Osteoblast (primary cell): ENCODE measurements at places on chromosomes 7 and 10. TPM values are rescaled to one million over a fixed set of nuclear protein-coding genes. Genes with fewer than 3 reads are reported as not detected.

PON3 gene
- 0.72 and 0.88 TPM in 2 replicates for total RNA-seq

PSMA2 gene
- total RNA-seq, result 50.3 and 59.2 TPM in 2 replicates

LBX1 gene
- not detected in 2 replicates for total RNA-seq

GOLGA7B gene
- total RNA-seq, result under 0.01 TPM in 1 of 2 replicates, not detected in the other

TFR2 gene
- total RNA-seq, result under 0.01 and 0.29 TPM in 2 replicates

PPRC1 gene
- total RNA-seq, result 14.1 and 17.7 TPM in 2 replicates

EFCAB10 gene
- total RNA-seq, result under 0.01 TPM in 1 of 2 replicates, not detected in the other

- no peak for DNase-seq
These were observed 41.6 kb downstream of the MRPS33 start for GRCh38 chr7:140972876-140973829.

GRCh38 chr7:50940621-50941020 lies 157.9 kb upstream of the GRB10 start:
- DNase-seq, result no peak

GRCh38 chr7:151076863-151077704 lies 3.5 kb downstream of the FASTK start:
- peak; percentile 90 for DNase-seq

GRCh38 chr7:78222001-78222751 lies 423.6 kb downstream of the PHTF2 start:
- DNase-seq, result peak; percentile 37

- no peak for DNase-seq
These were observed 206.5 kb upstream of the ZWINT start for GRCh38 chr10:56567580-56567979.

GRCh38 chr10:132655735-132656134 lies 118.1 kb downstream of the INPP5A start:
- DNase-seq, result peak; percentile 76

GRCh38 chr7:28708033-28708951 lies 249.8 kb downstream of the TRIL start:
- no peak for DNase-seq

- no peak for DNase-seq
These were observed 32.1 kb downstream of the FAS start for GRCh38 chr10:89022734-89023133.

DNA sequence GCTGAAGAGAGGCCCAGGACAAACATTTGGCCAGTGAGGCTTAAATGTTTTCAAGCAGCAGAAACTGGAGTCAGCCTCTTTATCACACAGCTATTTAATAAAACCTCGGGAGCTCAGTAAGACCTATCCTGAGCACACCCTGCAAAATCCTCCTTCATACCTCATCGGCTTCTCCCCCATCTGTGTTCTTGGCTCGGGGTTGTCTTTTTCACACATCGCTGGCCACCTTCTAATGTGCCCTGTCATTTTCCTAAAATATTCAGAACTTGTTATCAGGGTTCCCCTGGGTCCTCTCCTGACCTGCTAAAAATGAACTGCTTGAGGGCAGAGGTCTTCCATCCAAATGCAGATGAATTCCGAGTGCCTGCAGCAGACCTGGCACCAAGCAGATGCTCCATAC lies 310.3 kb upstream of the AKR1E2 start:
- no peak for DNase-seq

DNA sequence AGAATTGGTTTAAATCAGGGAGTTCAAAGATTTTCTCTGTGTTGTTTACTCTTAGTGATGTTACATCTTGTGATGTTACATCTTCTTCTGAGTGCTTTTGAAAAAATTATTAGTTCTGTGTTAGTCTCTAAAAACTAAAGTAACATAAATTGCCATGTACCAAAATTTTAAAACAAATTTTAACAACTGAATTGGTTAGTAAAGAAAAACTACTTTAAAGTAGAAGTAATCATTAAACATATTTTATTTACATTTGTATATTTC lies 5.2 kb upstream of the IGF2BP3 start:
- DNase-seq, result no peak

DNA sequence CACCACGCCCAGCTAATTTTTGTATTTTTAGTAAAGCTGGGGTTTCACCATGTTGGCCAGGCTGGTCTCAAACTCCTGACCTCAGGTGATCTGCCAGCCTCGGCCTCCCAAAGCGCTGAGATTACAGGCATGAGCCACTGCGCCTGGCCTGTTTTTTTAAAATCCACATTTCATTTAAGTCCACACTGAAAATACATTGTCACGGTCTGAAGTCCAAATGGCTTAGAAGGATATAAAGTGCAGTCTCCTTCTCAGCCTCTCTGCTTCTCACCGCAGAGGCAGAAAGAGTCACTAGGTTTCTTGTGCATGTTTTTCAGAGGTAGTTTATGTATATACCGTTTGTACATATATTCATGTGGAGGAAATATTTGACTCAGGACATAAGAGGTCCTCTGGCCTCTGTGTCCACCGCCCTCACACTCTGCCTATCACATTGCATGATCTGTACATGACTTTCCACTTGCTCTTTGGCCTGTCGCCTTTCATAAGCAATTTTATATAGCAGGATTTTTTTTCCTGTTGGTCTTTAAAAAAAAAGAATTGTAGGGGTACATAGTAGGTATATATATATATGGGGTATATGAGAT lies 42.9 kb downstream of the BLNK start:
- DNase-seq, result no peak

DNA sequence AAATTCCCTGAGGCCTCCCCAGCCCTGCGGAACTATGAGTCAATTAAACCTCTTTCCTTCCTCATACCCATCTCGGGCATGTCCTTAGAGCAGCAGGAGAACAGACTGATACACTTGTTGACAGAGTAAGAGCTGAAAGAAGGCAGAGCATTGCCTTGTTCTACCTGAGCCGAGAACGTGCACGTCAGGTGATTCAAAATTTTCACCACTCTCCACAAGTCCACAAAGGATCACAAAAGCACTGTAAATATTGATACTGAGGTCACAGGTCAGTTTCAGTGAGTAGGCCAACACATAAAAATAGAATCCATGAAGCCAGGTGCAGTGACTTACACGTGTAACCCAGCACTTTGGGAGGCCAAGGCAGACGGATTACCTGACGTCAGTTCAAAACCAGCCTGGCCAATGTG lies 27.8 kb downstream of the DCLRE1C start:
- DNase-seq, result no peak

GRCh38 chr7:1963575-1963974 lies 269.2 kb downstream of the MAD1L1 start:
- DNase-seq, result no peak

DNA sequence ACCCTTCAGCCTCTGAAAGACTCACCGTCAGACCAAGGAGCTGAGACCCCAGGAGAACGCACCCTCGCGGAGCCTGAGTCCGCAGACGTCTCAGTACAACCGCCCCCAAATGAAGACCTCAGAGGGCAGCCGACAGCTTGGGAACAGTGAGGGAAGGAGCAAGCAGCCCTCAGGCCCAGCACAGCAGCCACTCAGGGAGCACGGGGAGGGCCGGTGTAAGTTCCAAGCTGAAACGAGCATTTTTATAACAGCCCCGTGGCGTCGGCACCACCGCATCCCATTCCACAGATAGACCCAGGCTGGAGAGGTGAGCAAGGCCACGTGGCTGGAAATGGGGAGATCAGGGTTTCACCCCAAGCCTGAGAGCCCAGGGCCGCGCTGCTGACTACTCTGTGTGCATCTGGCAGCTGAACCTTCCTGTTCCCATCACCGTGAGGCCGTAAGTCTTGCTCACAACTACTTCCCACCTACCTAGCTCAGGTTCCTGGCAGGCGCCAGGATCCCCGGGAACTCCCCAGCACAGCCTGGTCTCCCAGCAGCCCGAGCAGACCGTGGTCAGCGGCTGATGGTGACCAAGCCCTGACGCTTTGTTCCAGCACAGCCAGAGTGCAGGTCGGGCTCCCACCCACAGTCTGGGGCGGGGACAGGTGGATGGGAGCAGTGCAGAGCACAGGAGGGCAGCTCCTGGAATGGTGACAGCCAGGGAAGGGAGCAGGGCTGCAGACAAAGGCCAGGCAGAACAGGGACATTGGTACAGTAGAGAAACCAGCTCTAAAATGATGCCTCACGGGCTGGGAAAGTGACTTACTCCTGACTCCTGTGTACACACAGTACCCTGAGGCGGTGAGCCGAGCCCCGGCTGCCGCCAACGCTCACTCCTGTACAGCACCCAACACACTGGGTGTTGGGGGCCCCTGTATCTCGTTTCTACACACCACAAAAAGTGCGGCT lies 6.1 kb upstream of the NOM1 start:
- peak; percentile 85 for DNase-seq

DNA sequence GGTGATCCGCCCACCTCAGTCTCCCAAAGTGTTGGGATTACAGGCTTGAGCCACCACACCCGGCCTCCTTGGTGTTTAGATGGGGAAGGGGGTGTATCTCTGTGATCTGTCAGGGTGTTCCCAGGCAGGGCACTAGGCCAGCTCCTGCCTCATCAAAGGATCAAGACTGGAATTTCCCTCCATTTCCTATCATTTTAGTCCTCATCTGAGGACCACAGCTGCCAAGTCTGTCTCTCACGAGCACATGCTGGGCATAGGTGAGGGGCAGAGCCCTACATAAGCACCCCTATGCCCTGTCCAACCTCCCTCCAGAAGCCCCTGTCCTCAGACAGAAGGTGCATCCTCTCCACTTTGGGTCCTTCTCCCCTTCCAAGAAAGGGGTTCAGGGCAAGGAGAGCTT lies 19.5 kb downstream of the TRIM56 start:
- DNase-seq, result peak; percentile 35

DNA sequence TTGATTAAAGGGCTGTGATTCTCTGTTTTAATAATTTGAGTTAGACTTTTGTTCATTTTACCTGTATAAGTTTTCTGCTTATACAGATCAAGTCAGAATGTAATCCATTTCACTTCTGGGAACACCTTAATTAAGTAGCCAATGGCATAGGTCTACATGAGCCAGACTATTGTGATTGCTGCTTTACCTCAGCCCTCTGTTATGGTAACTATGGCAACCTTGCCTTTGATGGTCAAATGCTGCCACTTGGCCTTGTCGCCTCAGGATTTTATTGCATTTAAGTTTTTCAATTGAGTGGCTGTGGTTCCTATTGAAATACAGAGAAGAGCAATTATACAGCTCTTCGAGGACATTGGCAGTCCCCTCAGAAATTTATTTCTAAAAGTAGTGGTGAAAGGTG lies 64.3 kb upstream of the TMEM106B start:
- DNase-seq, result no peak

- no peak for DNase-seq
These were observed 124.7 kb downstream of the ARID5B start for GRCh38 chr10:62025901-62026879.

DNA sequence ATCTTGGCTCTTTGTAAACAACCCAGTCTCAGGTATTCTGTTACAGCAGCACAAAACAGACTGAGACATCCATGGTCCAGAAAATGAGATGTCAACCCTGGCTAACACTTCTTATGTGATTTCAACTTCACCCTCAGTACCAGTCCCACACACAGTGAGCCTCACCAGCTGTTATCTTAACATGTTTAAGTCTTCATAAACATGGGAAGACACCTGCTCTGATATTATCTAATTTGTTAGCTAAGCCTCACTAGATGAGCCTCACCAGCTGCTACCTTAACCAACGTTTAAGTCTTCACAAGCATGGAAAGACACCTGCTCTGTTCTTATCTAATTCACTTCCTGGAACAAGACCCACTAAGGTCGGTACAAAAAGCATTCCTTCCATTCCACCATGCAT lies 130.8 kb downstream of the CALN1 start:
- DNase-seq, result no peak

GRCh38 chr10:100879741-100880360 lies 32.9 kb upstream of the SLF2 start:
- no peak for DNase-seq

GRCh38 chr10:122532601-122533296 lies 27.8 kb upstream of the DMBT1 start:
- no peak for DNase-seq

- no peak for DNase-seq
These were observed 271.6 kb downstream of the RPS24 start for GRCh38 chr10:78305311-78305710.

DNA sequence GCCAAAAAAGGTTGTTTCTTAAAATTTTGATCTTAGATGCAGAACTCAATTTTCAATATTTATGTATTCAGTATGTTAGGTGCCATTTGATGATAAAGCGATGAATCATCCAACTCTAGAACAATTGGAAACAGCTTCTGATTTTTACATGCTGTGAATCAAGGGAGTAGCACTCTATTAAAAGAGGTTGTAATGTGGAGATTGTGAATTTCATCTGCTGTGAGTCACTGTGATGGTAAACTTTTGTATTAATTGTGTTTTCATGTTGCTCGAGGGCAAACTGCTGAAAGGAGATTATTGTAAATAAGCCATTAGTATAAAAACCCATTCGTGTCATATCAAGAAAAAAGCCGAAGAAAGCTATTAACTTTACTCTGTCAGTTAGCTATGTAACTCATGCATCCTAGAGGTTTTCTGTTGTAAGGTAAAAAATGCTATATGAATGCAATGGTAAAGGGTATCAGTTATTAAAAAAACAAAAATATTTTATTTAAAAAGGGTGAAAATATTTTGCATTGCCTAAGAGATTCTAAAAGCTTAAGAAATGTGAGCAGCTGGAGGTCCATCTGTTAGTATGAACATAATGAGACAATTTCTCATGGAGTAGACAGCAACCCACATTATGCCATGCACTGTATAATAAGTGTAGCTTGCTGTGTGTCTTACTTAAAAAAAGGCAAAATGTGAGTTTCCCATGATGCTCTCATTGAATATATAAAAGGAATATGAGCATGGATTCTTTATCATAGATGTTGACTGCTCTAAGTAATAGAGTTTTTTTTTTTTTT lies 511.0 kb upstream of the PCDH15 start:
- no peak for DNase-seq

- DNase-seq, result no peak
These were observed 241.3 kb upstream of the KMT2E start for GRCh38 chr7:104772405-104773345.

GRCh38 chr7:52695973-52696595 lies 339.3 kb upstream of the POM121L12 start:
- no peak for DNase-seq
